ENCODE measurements at places on chromosomes 1 and 21. TPM values are rescaled to one million over a fixed set of nuclear protein-coding genes. Genes with fewer than 3 reads are reported as not detected.

Gene CYP4Z1
- 0.42 TPM for polyA plus RNA-seq

Gene PLD5
- polyA plus RNA-seq, result 0.92 TPM

Gene KCNJ10
- polyA plus RNA-seq, result 29.2 TPM

Gene REN
- polyA plus RNA-seq, result 94.2 TPM

Gene DDR2
- polyA plus RNA-seq, result 29.0 TPM

Gene DTL
- 20.0 TPM for polyA plus RNA-seq

Gene CRYZ
- 40.2 TPM for polyA plus RNA-seq

Gene PLA2G2D
- polyA plus RNA-seq, result 0.08 TPM

Gene KRTAP19-1
- not detected for polyA plus RNA-seq

Gene MSH4
- 0.37 TPM for polyA plus RNA-seq

Gene KIF14
- 7.1 TPM for polyA plus RNA-seq

Gene NCAM2
- polyA plus RNA-seq, result 5.8 TPM

Gene RNF186
- 0.12 TPM for polyA plus RNA-seq

Gene PDZK1IP1
- 32.9 TPM for polyA plus RNA-seq

Gene PIGP
- polyA plus RNA-seq, result 33.8 TPM

Gene CRP
- 0.20 TPM for polyA plus RNA-seq

Gene CASQ1
- polyA plus RNA-seq, result 0.41 TPM

Gene NSUN4
- polyA plus RNA-seq, result 15.6 TPM

Gene AIRE
- 0.26 TPM for polyA plus RNA-seq

Gene ZBTB18
- 10.5 TPM for polyA plus RNA-seq

Gene RAP1GAP
- polyA plus RNA-seq, result 21.8 TPM

Gene CNKSR1
- polyA plus RNA-seq, result 18.4 TPM

Gene KRTAP7-1
- polyA plus RNA-seq, result not detected

Gene DIPK1A
- 9.1 TPM for polyA plus RNA-seq

Gene NUP210L
- polyA plus RNA-seq, result 0.10 TPM

Gene ANGPTL7
- 1.2 TPM for polyA plus RNA-seq

Gene MAN1C1
- polyA plus RNA-seq, result 16.4 TPM

Gene GREM2
- 1.2 TPM for polyA plus RNA-seq

Gene TDRD5
- 5.6 TPM for polyA plus RNA-seq

Gene MRPL20
- polyA plus RNA-seq, result 89.3 TPM

Gene HES3
- not detected for polyA plus RNA-seq

Gene ELOVL1
- 81.0 TPM for polyA plus RNA-seq

Gene LCE2A
- polyA plus RNA-seq, result not detected

Gene DDOST
- polyA plus RNA-seq, result 213 TPM

Gene ETV3
- 28.2 TPM for polyA plus RNA-seq

Gene FAM163A
- 0.66 TPM for polyA plus RNA-seq

Gene CFAP74
- 0.39 TPM for polyA plus RNA-seq

Gene CCDC27
- polyA plus RNA-seq, result 0.16 TPM

Gene CACNA1E
- polyA plus RNA-seq, result 0.47 TPM

Gene FCAMR
- 9.6 TPM for polyA plus RNA-seq

Gene RGS4
- polyA plus RNA-seq, result 19.3 TPM
